ENCODE measurements at places on chromosomes 2 and 18.

GRCh38 chr2:223619486-223620129 lies 17.4 kb upstream of the SCG2 start:
- DNase-seq = no peak
- H3K27me3 ChIP-seq = peaks cover 3% of the 10 kb centered on the region
- H3K27ac ChIP-seq = no peak overlapping the region
- no peaks in the 10 kb centered on the region for H3K4me1 ChIP-seq
- no peak overlapping the region for H3K4me3 ChIP-seq

GRCh38 chr2:226489775-226490541 lies 309.7 kb downstream of the IRS1 start:
- no peaks in the 10 kb centered on the region for H3K27me3 ChIP-seq
- no peaks in the 10 kb centered on the region for H3K36me3 ChIP-seq
- H3K4me1 ChIP-seq = no peaks in the 10 kb centered on the region
- no peak overlapping the region for H3K27ac ChIP-seq
- no peak for DNase-seq

GRCh38 chr18:48304906-48305693 lies 104.1 kb downstream of the ZBTB7C start:
- H3K27me3 ChIP-seq = no peaks in the 10 kb centered on the region
- H3K4me3 ChIP-seq = no peak overlapping the region
- H3K4me1 ChIP-seq = peaks cover 7% of the 10 kb centered on the region
- no peak for DNase-seq
- H3K27ac ChIP-seq = no peak overlapping the region
- H3K36me3 ChIP-seq = no peaks in the 10 kb centered on the region

- H3K36me3 ChIP-seq = no peaks in the 10 kb centered on the region
- no peaks in the 10 kb centered on the region for H3K4me1 ChIP-seq
- no peak overlapping the region for H3K4me3 ChIP-seq
- H3K27ac ChIP-seq = no peak overlapping the region
- no peaks in the 10 kb centered on the region for H3K27me3 ChIP-seq
These were observed 20.1 kb downstream of the GPR55 start for GRCh38 chr2:230904856-230905447.

- H3K27ac ChIP-seq = no peak overlapping the region
- H3K36me3 ChIP-seq = no peaks in the 10 kb centered on the region
- DNase-seq = no peak
- no peaks in the 10 kb centered on the region for H3K27me3 ChIP-seq
These were observed 40.8 kb downstream of the PAPOLG start for GRCh38 chr2:60796573-60797509.

- H3K36me3 ChIP-seq = no peaks in the 10 kb centered on the region
- H3K4me1 ChIP-seq = no peaks in the 10 kb centered on the region
- H3K27me3 ChIP-seq = no peaks in the 10 kb centered on the region
These were observed 750.1 kb downstream of the RNF144A start for GRCh38 chr2:7667260-7667757.

DNA sequence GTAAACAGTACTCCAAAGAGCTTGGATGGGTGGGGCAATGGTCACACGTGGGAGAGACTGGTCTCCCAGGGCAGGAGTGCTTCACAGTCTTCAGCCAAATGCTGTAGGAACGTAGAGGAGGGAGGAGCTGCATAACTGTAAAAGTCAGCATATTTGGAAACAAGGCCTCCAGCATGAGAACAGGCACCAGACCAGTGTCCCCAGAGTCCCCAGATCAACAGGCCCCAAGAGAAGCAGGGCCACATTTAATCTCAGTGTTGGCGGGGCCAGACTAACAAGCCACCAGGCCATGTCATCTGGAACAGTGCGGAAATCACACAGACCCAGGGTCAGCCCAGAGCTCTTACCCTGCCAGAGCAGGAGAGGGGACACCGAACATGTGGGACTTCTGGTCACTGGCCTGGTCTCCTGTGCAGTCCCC lies 63.2 kb downstream of the ADCY3 start:
- no peak for DNase-seq
- no peaks in the 10 kb centered on the region for H3K4me1 ChIP-seq
- H3K27me3 ChIP-seq = no peaks in the 10 kb centered on the region
- no peaks in the 10 kb centered on the region for H3K36me3 ChIP-seq
- peak overlapping the region; percentile 53 for H3K27ac ChIP-seq

GRCh38 chr18:74796841-74797576 lies 199.3 kb downstream of the ZNF407 start:
- H3K27me3 ChIP-seq = no peaks in the 10 kb centered on the region
- DNase-seq = no peak
- H3K4me1 ChIP-seq = no peaks in the 10 kb centered on the region
- no peak overlapping the region for H3K4me3 ChIP-seq
- H3K36me3 ChIP-seq = no peaks in the 10 kb centered on the region

- no peak for DNase-seq
- no peaks in the 10 kb centered on the region for H3K36me3 ChIP-seq
- H3K4me3 ChIP-seq = no peak overlapping the region
- H3K4me1 ChIP-seq = no peaks in the 10 kb centered on the region
- no peaks in the 10 kb centered on the region for H3K27me3 ChIP-seq
These were observed 949.4 kb upstream of the FANCL start for GRCh38 chr2:59190518-59190917.

- H3K27ac ChIP-seq = no peak overlapping the region
- H3K36me3 ChIP-seq = no peaks in the 10 kb centered on the region
- H3K27me3 ChIP-seq = no peaks in the 10 kb centered on the region
- H3K4me1 ChIP-seq = no peaks in the 10 kb centered on the region
- no peak for DNase-seq
These were observed 37.2 kb upstream of the OTX1 start for GRCh38 chr2:63013438-63013837.

DNA sequence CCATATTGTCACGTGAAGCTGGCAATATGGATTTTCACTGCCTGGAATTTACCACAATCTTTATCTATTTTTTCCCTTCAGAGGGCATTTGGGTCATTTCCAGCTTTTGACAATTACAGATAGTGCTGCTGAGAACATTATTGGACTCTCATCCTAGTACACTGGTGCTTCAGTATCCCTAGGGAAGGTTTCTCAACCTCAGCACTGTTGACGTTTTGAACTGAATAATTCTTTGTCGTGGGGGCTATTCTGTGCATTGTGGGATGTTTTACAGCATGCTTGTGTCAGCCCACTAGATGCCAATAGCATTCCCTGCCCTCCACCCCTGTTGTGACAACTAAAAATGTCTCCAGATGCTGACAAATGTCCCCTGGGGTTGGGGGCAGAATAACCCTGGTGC lies 185.7 kb downstream of the TPGS2 start:
- H3K36me3 ChIP-seq = no peaks in the 10 kb centered on the region
- H3K4me3 ChIP-seq = no peak overlapping the region
- H3K4me1 ChIP-seq = no peaks in the 10 kb centered on the region

DNA sequence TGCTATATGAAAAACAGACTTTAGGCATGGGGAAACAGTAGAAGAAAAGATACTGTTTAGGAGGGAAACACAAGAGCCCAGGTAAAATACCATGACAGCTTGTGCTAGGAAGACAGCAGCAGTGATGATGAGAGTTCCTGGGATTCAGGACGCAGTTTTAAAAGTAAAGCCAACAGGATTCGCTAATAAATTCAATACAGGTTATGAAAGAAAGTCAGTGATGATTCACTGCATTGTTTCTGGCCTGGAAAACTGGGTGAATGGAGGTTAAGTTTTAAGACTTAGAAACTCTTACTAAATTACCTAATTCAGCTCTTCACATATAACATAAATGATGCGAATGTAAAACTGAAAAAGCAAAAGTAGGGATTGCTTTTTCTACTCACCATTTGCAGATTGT lies 27.9 kb upstream of the RNU4ATAC start:
- H3K4me1 ChIP-seq = no peaks in the 10 kb centered on the region
- no peak for DNase-seq
- peaks cover 24% of the 10 kb centered on the region for H3K36me3 ChIP-seq

- no peak overlapping the region for H3K27ac ChIP-seq
- no peaks in the 10 kb centered on the region for H3K27me3 ChIP-seq
- no peak for DNase-seq
- no peak overlapping the region for H3K4me3 ChIP-seq
- H3K4me1 ChIP-seq = no peaks in the 10 kb centered on the region
These were observed 219.9 kb downstream of the MBD5 start for GRCh38 chr2:148240838-148241237.

Data from transverse colon (tissue), 4 donors.